ENCODE measurements at places on chromosomes 2 and 18.

DNA sequence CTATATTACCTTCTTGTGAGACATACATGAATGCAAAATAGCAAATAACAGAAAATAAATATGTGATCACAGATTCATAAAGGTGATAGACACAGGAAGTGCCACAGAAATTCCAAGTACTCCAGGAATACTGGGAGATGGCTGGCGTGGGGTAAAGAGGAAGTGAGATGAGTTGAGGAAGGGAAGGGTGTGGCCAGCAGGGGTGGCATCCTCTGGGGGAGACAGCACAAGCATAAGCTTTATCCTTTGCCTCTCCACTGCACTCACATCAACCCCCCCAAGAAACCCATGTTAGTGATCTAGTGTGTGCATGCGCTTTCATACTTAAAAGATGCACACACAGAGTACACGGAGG lies 94.8 kb upstream of the B3GNT7 start:
- DNase-seq: no peak

GRCh38 chr2:232273903-232274643 lies 104.5 kb upstream of the ALPP start:
- DNase-seq: no peak

GRCh38 chr2:232999354-232999753 lies 13.7 kb downstream of the NGEF start:
- DNase-seq: no peak

GRCh38 chr2:236162882-236163470 lies 5.2 kb downstream of the GBX2 start:
- DNase-seq: no peak

DNA sequence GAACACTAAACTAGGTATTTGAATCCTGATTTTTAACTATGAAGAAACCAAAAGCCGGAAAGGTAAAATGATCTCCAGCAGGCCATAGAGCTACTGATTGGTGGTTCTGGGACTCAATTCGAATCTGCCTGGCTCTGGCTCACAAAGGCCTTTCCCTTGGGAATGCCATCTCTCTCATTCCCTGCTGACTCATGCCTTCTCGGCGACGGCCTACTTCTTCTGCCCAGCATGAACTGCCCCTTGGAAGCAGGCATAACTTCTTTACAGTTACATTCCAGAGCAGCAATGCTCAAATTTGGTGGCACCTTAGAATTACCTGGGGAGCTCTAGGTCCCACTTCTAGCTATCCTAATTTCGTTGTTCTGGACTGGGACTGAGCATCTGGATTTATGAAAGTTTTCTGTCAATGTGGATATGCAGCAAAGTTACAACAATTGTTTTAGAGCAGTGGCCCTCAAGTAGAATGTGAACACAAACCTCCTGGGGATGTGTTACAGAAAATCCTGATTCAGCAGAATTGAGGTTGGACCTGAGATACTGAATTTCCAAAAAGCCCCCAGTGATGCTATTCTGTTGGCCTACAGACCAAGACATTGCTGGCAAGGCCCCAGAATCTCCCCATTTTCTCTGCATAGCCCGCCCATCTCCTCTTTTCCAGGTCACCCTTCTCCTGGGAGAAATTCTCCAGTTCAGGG lies 261.1 kb downstream of the CNTNAP5 start:
- no peak for DNase-seq

DNA sequence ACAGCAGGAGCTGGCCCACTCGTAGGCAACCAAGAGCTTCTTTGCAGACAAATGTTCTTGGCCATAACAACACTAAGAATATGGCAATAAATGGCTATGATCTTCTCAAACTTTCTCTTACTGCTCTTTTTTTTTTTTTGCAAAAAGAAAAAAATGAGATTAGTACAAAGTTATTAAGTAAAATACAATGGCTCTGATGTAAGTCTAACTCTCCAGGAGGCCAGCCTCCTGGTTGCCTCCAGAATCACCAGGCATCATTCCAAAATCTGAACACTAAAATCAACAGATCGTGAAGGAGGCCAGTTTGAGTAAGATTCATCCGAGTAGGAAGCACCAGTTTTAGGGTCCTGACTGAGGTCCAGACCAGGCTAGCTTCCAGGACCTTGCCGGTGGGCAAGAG lies 20.8 kb upstream of the FIGN start:
- no peak for DNase-seq

DNA sequence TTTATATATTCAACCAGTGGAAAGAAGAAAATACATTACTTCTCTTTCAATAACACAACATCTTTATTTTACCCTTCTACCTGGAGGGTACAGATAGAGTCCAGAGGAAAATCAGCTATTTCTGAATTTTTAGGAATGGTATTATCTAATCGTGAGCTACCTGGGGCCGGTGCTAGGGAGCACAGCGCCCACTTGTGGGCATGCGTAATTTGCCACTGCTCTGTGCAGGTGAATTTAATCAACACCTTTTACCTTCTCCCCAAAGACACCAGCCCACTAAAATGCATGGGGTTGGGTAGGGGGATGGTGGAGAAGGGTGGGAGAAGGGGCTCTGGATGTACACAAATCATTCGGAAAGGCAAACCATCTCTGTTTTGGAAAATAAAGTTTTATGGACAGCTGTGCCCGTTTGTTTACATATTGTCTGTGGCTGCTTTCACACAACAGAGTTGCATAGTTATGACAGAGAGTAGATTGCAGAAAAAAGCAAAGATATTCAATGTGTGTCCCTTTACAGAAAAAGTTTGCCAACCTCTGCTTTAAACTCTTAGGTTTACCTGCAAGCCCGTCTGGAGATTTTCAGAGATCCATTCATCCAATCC lies 51.5 kb upstream of the DCC start:
- DNase-seq: no peak

GRCh38 chr18:49692906-49693716 lies 120.2 kb downstream of the ACAA2 start:
- no peak for DNase-seq

DNA sequence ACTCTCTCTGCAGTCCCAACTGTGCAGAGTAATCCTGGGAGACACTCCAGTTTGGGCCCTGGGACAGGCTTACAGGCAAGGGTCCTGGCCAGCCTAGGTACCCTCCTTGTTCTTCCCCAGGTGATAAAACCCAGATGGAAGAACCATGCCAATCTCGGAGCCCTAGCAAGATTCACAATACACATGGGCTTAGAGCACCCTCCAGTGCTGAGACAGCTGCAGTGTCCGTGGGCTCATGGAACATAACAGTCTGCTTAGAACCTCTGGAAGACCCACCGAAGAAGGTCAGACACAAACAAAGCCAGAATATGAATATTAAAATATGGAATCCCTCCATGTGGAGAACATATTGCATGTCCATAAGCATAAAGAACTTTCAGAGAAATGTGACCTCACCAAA lies 568.1 kb downstream of the KCNJ3 start:
- no peak for DNase-seq

DNA sequence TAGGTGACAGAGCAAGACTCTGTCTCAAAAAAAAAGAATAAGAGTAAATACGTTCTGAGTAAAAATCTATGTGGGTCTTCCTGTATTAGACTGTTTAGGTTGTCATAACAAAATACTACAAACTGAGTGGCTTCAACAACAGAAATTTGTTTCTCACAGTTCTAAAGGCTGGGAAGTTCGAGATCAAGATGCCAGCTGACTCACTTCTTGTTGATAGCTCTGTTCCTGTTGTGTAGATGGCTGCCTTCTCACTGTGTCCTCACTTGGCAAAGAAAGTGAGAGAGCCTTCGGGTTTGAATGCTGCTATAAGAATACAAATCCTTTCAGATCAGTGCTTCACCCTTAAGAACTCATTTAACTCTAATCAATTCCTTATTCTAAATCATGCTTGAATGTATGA lies 430.0 kb upstream of the VWC2L start:
- no peak for DNase-seq

- no peak for DNase-seq
Measured at GRCh38 chr2:141906678-141907077, 224.1 kb downstream of the LRP1B start.

DNA sequence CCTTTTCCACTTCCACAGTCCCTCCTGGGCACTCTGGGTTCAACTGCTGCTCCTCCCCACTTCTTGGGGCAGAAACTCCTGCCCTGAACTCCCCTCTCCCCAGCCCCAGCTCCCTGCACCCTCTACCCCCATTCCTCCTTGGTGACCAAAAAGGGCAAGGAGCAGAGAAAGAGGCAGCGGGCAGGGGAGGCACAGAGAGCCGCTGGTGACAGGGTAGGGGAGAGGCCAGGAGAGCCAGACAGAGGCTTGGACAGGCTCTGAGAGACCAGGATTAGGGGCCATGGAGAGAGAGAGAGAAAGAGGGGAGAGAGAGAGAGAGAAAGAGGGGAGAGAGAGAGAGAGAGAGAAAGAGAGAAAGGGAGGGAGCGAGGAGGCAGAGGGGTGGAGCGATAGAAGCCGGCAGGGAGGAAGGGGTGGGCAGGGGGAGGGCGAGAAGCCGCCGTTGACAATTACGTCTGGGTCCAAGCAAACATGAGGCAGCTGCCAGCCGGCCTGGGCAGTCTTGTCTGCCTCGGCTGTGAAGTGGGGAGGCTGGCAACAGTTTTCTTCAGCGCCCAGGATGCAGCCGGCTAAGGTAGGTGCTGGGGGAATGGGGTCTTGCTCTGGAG lies at the start of gene KCNIP3:
Gene KCNIP3, plus strand, starts transcription at position 468 of the 608 bp plus-strand sequence. Its CDS starts 92 bp downstream, at position 560.
- DNase-seq: no peak

DNA sequence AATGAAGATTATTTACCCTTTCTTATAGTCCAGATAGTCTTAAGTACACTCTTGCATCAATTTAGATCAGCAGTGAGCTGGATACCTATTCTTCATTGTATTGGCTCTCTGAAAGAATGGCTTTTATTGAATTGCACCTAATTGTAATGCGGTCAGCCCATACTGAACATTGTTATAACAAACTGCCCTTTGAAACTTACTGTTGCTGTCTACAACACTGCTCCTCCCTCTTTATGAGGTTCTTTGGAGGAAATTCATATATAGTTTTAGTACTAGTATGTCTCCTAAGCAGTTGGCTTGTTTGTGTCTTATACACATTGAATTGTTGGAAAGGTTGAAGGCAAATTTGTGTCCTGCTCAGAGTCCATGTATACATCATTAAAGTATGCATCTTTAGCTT lies 66.5 kb upstream of the UGP2 start:
- DNase-seq: no peak

GRCh38 chr2:202950592-202950991 lies 38.5 kb downstream of the CARF start:
- DNase-seq: no peak

GRCh38 chr2:187546762-187547333 lies 7.4 kb downstream of the TFPI start:
- no peak for DNase-seq

- no peak for DNase-seq
Measured at GRCh38 chr2:109582928-109583895, 30.6 kb downstream of the SEPTIN10 start.

DNA sequence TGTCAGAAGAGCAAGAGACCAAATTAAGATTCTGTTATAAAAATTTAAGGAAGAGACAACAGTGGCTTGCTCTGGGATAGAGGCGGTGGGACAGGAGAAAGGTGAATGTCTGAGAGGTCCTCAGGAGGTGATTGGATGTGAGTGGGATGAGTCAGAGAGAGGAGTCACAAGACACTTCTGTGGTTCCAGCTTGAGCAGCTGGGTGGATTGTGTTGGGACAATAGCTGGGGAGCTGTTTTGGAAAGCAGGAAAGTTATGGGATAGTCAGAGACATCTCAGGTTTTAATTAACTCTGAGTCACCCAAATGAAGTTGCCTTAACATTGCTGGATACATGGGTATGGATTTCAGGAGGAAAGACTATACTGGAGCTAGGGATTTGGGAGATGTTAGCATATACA lies 218.0 kb upstream of the TRIB2 start:
- DNase-seq: no peak

GRCh38 chr2:13005761-13006335 lies 289.1 kb downstream of the TRIB2 start:
- DNase-seq: no peak

DNA sequence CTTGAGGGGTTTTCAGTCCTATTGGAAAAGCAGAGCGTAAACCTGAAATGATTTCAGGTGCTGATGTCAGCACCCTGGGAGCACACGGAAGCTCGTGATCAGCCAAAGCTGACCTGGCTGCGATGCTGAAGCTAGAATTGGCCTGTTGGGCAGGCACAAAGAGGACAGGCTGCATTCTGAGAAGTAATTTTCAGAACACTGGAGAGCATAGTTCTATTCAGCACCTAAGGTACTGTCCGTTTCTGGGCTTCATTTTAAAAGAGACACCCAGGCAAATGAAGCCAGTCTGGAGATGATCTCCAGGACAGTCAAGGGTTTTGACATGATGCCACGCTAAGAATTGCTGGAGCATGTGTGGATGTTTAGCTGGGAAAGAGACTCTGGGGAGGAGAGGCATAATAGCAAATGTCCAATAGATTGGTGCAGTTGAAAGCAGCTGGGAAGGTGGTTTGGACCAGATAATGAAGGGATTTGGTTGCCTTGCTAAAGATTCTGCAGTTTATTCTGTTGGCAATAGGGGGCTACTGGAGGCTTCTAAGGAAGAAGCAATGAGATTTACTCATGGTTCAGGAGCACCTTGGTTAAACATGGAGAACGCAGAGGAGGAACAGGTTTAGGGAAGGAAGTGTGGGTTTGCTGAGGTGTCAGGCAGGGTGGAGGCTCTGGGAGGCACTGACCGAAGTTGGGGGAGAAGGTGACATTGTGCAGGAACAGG lies 86.6 kb downstream of the ACOXL start:
- no peak for DNase-seq

GRCh38 chr18:35432565-35433001 lies 55.4 kb upstream of the ZNF396 start:
- DNase-seq: no peak

GRCh38 chr18:14026199-14026598 lies 106.0 kb downstream of the ZNF519 start:
- DNase-seq: no peak

GRCh38 chr2:27007416-27008374 lies 25.1 kb upstream of the TMEM214 start:
- no peak for DNase-seq

DNA sequence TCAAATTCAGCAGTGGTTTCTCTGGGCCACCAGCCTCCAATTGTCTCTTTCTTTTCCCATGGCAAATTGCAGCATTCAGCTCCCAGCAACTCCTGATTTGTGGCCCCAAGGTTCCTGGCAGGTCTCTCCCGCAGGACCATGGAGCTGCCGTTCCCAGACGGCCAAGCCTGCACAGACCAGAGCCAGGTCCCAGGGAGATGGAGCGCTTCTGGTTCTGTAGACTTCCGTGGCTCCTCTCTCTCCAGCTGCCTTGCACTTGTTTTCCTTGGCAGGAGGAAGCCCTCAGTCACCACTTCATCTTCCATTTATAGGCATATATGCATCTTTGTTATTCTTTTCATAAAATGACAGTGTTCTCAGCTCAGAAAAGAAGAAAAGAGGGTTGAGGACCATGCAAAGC lies 21.7 kb downstream of the TNP1 start:
- DNase-seq: no peak

- DNase-seq: no peak
Measured at GRCh38 chr18:2706903-2707302, 51.4 kb downstream of the SMCHD1 start.

All from GOT3 (cell line).